Ovary (tissue), 10 donors: ENCODE measurements at places on chromosomes 5 and 9.

DNA sequence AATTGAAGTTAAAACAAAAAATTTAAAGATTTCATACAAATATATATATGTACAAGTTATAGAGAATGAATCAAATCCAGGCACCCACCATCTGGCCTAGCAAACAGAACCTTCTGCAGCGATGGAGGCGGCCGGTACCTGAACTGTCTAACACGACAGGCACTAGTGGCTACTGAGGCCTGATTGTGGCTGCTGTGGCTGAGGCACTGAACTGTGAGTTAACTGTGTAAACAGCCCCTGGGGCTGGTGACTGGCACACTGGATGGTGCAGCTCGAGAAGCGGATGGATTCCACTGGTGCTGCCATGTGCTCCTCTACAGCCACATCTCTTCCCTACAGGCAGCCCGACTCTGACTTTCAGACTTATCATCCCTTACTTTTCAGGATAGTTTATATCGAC, 82.4 kb downstream of the RAPGEF1 start:
- no peak for DNase-seq

- DNase-seq, result peak; percentile 9
These were observed 9.5 kb upstream of the NKD2 start for GRCh38 chr5:999032-999501.

DNA sequence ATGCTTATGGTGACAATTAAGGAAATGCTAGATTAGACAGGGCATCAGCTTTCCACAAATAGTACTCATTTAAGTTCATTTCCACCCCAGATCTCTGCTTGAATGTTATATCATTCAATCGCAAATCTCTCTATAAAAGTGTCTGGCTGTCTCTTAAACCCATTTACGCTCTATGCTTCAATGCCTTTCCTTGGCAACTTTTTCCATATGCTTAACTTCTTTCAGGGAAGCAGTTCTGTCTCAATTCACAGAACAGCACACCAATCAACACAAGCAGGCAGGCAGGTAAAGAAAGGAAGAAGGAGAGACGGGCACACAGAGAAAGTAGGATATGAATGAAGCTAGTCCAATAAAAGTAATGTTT, 243.1 kb downstream of the DENND1A start:
- no peak for DNase-seq

DNA sequence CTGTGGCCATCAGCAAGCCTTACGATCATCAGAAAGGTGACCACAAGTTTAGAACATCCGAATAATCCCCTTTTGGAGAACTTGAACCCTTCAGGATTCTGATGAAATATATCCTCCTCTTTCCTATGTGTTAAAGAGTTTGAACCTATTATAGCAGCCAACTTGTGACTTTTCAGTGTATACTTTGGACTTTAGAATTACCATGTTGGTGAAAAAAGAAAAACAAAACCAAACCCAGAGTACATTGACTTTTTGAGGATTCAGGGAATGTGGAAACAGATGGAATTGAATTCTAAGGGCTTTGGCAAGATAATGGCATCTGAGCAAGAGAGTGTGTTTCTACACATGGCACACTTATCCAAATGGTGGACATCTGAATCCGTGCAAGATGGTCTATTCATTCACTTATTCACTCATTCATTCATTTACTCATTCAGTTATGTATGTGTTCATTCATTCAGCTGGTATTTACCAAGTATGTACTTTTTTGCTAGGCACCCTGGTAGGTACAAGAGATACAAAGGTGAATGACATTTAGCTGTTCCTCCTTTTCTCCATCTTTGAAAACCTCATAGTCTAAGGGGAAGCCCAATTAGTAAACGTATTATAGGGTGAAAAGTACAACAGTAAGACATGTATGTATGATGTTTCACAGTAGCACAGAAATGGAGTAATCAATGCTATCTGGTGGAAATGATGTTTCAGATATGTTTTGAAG, 91.8 kb downstream of the PRDM6 start:
- no peak for DNase-seq

- no peak for DNase-seq
These were observed 23.1 kb downstream of the P4HA2 start for GRCh38 chr5:132204371-132205135.
